ENCODE measurements at places on chromosomes 11 and 22.

GRCh38 chr22:28629420-28630176 lies 50.0 kb downstream of the TTC28 start:
- no peak for DNase-seq

GRCh38 chr11:57457643-57458023 lies 2.7 kb upstream of the RTN4RL2 start:
- DNase-seq: no peak

GRCh38 chr11:126587541-126587940 lies 232.1 kb downstream of the ST3GAL4 start:
- no peak for DNase-seq

- DNase-seq: no peak
These were observed 5.8 kb upstream of the SYNGR1 start for GRCh38 chr22:39344046-39344390.

DNA sequence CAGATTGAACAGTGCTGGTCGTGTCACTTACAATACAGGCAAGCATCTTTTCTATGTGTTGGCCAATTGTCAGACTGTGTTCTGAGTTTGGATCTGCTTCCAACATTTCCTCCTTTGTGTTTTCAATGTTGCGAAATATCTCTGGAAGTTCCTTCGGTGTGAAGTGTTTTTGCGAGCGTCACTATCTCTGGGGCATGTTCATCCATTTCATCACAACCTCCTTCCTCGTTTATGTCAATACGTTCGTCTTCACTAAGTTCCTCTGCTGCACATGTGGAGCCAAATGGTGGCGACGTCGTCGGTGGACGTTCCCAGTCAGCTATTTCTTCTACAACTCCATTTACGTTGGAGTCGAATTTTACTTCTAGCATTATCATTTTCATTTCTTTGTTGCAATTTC lies 100.2 kb upstream of the LMO1 start:
- no peak for DNase-seq

DNA sequence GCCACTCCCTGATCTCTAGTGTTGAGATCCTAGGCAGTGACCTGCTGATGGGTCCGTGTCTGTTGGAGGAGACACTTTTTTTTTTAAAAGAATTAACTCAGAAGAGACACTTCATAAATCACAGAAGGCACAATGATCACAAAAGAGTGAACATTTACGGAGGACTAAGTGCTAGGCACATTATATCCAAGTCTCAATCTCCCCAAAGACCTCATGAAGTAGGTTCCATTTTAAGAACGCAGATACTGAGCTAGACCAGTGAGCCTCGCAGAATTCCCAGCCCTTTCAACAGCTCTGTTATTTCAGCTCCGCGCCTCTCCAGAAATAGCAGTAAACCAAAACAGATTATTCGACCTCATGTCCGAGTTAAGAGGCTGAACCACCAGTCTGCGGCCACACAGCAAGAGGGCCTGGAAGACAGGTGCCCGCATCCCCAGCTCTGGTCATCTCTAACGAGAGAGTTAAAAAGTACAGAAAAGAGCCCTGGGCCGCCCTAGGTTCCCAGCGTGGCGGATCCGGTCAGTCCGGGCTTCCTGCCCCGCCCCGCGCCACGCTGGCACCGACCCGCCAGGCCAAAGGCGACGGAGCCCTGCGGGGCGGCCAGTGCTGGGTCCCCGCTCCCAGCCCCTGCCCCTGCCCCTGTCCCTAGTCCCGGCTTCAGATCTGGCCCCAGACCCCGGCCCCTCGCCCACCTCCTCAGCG lies 612 bp downstream of the XBP1 start:
- DNase-seq: no peak

GRCh38 chr11:119120639-119121007 lies 757 bp upstream of the HINFP start:
- DNase-seq: no peak

DNA sequence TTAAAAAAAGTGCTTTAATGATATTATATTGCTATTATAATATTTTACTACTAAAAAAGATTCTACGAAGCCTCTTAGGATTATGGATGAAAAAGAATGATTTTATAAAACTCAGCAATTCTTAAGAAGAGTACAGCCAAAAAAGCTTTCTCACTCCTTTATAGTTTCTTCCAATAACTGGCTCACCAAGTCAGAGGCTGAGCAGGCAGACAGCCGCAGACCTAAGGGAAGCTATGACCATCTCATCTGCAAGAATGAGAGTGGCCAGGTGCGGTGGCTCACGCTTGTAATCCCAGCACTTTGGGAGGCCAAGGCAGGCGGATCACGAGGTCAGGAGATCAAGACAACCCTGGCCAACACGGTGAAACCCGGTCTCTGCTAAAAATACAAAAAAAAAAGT lies 12.7 kb upstream of the EMID1 start:
- DNase-seq: no peak

DNA sequence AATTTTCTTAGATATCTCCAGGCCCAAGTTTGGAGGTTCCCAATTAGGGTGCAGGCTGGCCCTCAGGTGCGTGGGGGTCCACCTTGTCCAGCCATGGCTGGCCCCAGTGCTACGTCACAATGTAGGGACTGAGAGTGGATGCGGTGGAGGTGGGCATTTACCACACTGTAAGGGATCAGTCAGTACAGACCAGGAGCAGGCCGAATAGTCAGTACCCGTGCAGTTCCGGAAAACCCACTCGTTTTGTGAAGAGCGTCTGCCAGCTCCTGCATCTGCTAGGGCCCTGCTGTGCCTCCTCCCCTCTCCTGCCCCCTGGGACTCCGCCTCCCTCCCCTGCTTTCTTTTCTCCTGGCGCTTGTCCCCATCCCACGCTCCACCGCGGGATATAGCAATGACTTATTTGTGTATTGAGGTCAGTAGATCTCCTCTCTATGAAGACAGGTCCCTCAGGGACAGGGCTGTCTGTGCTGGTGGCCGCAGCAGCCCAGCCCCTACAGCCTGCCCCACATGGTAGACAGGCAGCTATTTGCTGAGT lies 50.4 kb upstream of the SEPTIN5 start:
- no peak for DNase-seq

- DNase-seq: no peak
These were observed 68.3 kb downstream of the DDIAS start for GRCh38 chr11:82969811-82970210.

- no peak for DNase-seq
These were observed 48.0 kb downstream of the IGLL5 start for GRCh38 chr22:22935546-22936157.

GRCh38 chr11:118290923-118291322 lies 13.6 kb upstream of the CD3E start:
- DNase-seq: peak; percentile 27

GRCh38 chr22:21688341-21688705 lies 22.5 kb downstream of the PPIL2 start:
- no peak for DNase-seq

DNA sequence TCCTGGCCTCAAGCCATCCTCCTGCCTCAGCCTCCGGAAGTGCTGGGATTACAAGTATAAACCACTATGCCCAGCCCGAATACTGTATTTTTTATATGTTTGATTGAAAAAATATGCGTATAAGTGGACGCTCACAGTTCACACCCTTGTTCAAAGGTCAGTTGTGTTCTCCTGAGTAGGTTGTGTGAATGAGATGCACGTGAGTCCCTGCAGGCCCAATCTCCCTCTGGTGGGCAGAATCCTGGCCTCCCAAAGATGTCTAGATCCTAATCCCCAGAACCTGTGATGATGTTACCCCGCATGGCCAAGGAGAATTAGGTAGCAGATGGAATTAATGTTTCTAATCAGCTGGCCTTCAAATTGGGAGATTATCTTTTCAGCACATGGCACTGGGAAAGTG lies 41.9 kb downstream of the CTTN start:
- DNase-seq: no peak

DNA sequence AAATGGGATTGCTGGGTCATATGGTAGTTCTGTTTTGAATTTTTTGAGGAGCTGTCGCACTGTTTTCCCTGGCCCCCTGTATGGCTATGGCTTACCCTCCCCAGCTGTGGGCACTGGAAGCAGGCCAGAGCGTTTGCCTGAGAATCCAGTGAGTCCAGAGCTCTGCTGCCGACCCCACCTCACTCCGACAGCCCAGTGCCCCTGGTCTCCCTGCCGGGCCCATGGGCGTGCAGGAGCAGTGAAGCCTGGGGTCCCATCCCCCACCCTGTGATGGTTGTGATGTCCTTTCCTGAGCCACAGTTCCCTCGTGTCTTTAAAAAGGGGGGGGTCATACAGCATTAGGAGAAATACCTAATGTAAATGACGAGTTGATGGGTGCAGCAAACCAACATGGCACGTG lies 13.3 kb upstream of the GRAMD4 start:
- DNase-seq: no peak

- no peak for DNase-seq
These were observed 15.0 kb downstream of the INCENP start for GRCh38 chr11:62138630-62139425.

- no peak for DNase-seq
These were observed 637.0 kb downstream of the OPCML start for GRCh38 chr11:132895340-132895739.

GRCh38 chr11:113075586-113076095 lies 114.4 kb downstream of the NCAM1 start:
- no peak for DNase-seq

- no peak for DNase-seq
These were observed 33.2 kb upstream of the LMO1 start for GRCh38 chr11:8296872-8297271.

GRCh38 chr22:48197189-48197690 lies 1434.8 kb downstream of the TBC1D22A start:
- DNase-seq: no peak

GRCh38 chr11:11220786-11221185 lies 132.3 kb downstream of the CSNK2A3 start:
- no peak for DNase-seq

- no peak for DNase-seq
These were observed 186.6 kb upstream of the MTNR1B start for GRCh38 chr11:92782806-92783205.

DNA sequence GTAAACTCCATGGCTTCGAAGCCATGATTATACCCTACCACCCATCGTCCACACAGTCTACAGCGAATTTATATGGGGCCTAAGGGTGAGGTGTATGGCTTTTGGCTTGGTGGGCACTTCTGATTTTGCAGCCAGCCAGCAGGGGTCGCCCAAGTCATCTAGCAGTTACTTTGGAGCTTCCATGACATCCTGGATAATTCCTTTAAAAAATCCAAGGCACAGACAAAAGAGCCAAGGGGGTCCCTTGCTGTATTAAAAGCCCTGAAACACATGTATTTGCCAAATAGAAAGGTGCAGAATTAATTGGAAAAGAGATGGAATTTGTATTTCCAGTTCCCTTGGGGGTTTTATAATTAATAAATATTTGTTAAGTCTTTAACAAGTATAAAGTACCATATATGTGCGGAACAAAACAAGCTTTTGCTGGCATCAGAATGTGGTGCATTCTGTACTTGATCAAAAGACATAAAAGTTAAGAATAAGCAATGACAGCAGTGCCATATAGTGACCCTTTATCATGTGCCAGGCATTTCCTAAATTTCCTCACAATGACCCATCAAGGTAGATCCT lies 132.8 kb upstream of the PITPNB start:
- DNase-seq: peak; percentile 61

- no peak for DNase-seq
These were observed 25.2 kb downstream of the FAM76B start for GRCh38 chr11:95764267-95764898.

DNA sequence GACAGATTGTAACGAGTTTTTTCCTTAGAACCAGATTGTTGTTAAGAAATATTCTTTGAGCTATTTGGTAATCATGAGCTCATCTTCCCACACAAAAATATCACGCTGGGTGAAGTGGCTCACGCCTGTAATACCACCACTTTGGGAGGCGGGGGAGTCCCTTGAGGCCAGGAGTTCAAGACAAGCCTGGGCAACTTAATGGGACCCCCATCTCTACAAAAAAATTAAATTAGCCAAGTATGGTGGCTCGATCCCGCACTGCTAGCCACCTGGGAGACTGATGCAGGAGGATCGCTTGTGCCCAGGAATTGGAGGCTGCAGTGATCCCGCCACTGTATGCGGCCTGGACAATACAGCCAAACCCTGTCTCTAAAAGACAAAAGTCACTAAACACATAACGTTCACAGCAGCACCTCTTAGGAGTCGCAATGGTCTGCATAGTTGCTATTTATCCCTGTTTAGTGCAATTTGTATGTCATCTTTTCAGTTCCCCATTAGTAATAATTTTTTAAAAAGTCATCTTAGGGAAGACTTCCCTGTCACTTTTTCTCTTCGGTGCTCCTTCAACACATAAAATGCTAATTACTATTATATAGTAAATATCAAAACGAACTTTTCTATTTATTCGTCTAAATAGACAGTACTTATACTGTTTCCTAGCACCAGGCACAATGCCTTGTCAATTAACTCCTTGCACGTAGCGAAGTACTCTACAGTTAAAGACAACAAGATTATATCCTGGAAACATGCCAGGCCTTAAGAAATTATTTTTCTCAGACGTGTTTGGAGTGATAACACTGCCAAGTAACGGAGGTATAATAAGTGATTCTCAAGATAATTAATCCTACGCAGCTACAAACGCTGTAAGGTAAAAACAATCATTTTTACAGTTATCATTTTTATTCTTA lies 1.1 kb downstream of the ST13 start:
- DNase-seq: no peak

DNA sequence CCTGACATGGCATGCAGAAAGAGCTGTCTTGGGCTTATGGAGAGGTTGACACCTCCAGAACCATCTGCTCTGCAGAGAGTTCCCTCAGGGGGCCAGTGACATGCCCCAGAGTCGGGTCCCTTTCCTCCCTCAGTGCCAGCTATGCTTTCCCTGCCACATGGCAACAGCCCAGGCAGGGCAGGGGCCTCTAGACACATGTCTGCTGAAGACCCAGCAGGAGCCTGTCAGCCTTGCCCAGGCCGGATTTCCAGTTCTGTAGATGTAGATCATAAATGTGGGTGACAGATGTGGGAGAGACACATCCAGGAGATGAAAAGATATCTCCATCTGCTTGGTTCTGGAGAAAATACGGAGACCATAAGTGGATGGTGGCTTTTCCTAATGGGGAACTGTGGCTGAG lies 25.5 kb downstream of the NAV2 start:
- DNase-seq: no peak

DNA sequence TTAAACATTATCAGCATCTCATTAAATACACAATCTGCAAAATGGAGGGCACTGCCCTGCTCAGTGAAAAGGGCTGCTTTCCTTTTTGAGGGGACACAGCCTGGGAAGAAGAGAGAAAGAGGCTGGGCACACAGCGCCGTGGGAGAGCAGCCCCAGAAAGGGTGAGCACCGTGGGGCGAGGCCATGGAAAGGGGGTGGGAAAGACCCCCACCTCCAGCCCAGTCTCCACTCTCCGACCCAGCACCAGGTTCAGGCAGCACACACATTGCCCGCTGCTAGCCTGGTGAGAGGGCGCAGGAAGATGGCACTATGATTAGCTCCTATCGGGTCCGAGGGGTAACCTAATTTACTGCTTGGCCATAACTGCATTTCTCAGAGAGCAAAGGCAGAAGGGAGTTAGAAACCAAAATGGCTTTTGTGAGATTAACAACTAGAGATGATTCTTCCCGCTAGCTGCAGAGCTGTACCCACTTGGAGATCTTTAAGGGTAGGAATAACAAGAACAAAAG lies 104.0 kb upstream of the BID start:
- no peak for DNase-seq

All from iPS DF 6.9 (cell line).